ENCODE measurements at places on chromosomes 7 and 10. TPM values are rescaled to one million over a fixed set of nuclear protein-coding genes. Genes with fewer than 3 reads are reported as not detected.

DNA sequence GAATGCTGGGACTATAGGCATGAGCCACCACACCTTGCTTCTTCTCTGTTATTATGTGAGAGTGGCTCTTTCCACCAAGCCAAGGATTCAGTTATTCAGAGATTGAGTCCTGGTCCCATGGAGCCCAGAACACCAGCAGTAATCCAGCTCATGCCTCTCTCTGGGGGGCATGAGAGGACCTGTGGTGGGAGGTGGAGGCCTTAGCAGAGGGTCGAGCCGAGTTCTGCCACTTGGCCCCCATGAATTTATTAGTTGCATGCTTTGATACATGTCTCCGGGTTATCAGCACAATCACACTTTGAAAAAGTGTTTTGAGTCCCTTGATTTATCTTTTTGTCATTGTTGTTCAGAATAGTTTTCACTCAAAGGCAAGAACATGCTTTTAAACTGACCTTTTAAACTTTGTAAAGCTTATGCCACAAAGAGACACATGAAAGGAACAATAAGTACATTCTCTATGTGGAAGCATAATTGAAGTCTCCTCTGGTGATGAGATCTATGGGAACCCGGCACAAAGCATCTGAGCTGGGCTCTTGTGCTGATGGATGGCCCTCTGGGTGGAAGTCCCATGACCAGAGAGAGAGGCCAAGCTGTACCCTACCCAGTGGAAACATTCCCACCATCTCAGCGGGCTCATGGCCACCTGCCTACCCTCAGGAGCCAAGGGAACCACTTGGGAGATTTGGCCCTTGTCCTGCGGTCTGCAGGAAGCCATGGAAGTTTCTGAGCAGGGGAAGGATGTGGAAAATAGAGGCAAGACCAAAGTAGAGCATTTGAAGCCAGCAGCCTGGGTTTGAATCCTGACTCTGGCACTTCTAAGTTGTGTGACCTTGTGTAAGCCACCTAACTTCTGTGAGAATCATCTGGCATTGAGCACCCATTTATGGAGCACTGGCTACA lies 53.9 kb downstream of the MINDY4 start:
- DNase-seq = no peak

PFKFB3 gene
- total RNA-seq = 65.3 TPM

GRCh38 chr7:157881048-157881771 lies 544.4 kb downstream of the DNAJB6 start:
- no peak for DNase-seq

GRCh38 chr10:101091546-101092290 lies 29.9 kb downstream of the KAZALD1 start:
- no peak for DNase-seq

DNA sequence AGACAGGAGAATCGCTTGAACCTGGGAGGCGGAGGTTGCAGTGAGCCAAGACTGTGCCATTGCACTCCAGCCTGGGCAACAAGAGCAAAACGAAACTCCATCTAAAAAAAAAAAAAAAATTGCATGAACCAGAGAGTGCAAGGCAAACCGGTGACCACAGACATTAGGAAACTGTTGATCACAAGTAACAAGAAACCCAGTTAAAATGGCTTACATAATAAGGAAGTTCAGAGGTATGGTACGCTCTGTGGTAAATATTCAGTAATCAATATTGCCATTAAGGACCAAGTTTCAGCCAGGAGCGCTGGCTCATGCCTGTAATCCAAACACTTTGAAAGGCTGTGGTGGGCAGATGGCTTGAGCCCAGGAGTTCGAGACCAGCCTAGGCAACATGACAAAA lies 9.2 kb upstream of the NT5C2 start:
- DNase-seq = no peak

DNA sequence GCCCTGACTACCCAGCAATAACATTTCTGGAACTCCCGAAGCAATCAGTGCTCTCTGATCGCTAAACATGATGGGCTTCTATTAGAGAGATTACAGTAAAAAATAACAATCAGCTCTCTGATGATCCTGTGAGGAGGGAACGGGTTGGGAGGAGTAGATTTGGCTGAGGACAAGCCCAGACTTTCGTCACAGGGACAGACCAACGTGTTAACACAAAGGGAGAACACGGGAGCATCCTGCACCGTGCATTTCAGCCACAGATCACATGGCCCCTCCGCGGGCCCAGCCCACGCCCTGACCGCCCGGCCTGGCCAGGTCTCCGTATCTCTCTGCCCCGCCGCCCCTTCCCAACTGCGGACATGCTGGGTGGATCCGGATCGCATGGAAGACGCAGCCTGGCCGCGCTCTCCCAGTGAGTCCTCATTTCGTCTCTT lies 95.0 kb upstream of the AGBL3 start:
- peak; percentile 96 for DNase-seq

GRCh38 chr7:131893631-131894340 lies 337.4 kb upstream of the PODXL start:
- no peak for DNase-seq

GRCh38 chr10:102757323-102757722 lies 13.6 kb downstream of the WBP1L start:
- no peak for DNase-seq

PPP1R17 gene
- 1.7 TPM for total RNA-seq

Measured in testis (tissue), 5 donors.